Stimulated activated CD8-positive, alpha-beta memory T cell treated with anti-CD3 and anti-CD28 coated beads, Interleukin-7, amount 100 ng/mL, for 1 hour (primary cell): ENCODE measurements at places on chromosomes 12 and 14.
A peak's percentile ranks its signal among the peaks of the same experiment; 100 is the strongest.

GRCh38 chr14:30333934-30334333 lies 225.0 kb upstream of the G2E3 start:
- DNase-seq, result no peak

- DNase-seq, result no peak
Observed at GRCh38 chr14:74649673-74650072, 37.6 kb upstream of the LTBP2 start.

DNA sequence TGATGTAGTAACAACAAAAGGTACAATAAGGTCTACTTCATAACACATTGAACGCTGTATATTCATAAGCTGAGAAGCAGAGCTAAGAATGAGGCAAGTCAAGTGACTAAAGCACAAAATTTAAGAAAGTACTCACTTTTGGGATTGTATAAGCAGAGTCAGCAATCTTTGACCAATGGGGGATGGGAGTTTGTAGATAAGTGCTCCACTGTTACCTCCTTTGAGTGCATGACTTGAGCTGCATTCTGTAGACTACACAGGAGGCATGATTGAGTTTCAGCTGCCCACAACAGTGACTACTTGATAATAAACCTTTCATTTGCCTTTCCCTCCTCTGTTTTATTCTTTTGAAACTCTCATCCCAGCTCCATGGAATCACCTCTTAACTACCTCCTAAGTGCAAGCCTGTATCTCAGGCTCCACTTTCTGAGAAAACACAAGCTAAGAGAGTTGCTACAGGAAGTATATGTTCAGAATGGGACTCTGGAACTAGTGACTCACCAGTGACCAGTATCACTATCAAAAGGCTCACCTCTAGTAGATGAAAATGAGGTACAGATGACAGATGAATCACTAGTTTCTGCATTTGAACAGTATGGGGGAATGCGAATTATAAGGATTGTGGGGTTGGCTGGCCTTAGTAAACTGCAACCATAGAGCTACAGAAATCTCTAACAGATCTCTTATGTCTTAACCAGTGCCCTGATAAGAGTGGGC lies 49.2 kb downstream of the SLC35F4 start:
- DNase-seq, result no peak

- no peak for DNase-seq
Observed at GRCh38 chr14:103512701-103513611, 9.7 kb downstream of the CKB start.

DNA sequence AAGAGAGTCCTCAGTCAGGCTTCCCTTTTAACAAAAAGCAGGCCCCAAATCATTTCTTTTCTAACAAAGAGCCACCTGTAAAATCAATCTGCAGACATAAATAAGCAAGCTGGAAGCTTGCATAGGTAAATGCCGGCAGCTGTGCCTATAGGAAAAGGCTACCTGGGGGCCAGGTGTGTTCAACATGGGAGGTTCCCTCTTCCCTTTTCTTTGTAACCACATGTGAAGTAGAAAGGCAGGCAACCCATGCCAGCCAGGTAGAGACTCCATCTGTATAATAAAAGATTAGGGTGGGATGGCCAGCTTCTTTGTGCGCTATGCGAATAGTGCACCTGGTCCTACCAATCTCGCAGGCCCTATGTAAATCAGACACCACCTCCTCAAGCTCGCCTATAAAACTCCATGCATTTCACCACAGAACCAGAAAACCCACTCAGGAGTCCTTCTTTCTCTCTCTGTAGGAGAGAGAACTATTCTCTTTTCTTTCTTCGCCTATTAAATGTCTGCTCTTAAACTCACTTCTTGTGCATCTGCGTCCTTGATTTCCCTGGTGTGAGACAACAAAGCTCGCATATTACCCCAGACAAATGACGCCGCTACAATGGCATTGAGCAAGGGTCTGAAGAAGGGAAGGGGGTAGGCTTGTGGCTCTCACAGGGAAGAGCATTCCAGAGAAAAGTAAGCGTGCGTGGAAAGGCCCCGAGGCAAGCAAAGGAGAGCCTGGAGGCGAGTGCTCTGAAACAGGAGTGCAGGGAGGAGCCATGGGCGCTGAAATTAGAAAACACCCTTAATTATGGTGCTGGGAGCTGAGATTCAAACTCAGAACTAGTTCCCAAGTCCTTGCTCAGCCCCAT lies 67.2 kb downstream of the TTC9 start:
- no peak for DNase-seq

DNA sequence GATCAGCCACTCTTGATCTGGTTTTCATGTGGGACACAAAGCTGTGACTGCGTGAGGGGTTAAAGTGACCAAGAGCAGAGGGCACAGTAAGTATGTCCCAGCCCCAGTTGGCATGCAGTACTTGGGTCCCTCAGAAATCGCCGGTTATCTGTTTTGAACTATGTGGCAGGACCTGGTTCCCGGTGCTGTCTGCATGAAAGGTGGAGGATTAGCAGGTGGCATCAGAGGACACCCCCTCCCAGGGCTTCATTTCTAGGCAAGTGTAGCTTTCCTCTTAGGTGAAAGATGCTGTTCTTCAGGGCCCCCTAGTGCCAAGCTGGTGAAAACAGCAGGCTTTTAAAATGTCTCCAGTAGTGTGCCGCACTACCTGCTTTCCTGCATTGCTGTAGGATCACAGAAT lies 57.1 kb downstream of the ATG14 start:
- peak; percentile 23 for DNase-seq

GRCh38 chr14:80260645-80261044 lies 49.3 kb upstream of the DIO2 start:
- no peak for DNase-seq

DNA sequence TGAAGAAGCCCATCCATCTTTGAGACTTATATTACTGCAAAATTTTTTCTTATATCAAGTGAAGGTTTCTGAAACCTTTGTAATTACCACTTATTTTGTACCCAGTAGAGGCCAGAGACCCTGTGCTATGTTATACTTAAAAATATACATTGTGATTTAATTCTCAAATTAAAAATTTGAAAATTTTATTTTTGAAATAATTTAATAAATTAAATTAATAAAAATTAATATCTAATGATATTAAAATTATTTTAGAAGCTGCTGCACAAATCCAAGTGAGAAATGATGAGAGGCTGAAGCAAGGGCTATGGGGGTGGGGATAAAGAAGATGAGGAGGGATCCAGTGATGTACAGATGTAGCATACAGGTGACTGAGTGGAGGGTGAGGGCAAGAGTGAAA lies 258.8 kb downstream of the APAF1 start:
- DNase-seq, result no peak

DNA sequence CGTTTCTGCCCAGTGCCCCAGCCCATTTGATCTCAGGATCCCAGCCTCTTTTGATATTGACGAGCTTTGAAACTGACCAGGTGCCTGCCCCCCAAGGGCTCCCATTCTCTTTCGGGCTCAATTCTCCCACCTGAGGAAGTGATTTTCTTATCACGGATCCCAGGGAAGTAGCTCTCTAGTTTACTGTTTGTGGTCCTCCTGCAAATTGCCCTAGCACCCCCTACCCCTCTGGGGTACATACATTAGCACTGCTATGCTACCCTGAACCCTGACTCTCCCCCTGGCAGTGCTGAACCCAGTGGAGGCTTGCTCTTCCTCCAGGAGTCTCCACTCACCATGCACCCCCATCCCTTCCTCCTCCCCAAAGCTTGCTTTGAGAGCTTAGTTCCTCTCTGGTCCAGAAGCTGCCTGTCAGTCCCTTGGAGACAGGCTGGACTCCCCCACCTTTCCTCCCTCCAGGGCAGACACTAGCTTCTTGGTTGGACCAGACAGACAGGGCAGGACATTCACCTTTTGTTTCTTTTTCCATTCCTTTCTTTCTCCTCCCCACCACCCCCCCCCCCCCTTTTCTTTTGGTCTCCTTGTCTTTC lies 4.4 kb upstream of the TBX3 start:
- no peak for DNase-seq

DNA sequence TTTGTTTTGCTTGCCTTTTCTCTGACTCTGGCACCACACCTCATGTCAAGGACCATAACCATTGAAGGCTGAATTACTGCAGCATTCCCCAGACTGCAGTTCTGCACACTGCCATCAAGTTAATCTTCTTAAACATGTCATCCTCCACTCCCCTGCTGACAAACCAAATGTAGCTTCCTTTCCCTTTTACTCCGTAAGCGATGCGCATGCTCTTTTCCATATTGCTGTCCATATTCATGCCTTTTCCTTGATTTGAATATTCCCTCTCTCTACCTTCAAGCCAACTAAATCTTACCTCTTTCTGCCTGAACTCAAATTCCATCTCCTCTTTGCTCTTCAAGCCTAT lies 13.6 kb downstream of the GPX2 start:
- no peak for DNase-seq

DNA sequence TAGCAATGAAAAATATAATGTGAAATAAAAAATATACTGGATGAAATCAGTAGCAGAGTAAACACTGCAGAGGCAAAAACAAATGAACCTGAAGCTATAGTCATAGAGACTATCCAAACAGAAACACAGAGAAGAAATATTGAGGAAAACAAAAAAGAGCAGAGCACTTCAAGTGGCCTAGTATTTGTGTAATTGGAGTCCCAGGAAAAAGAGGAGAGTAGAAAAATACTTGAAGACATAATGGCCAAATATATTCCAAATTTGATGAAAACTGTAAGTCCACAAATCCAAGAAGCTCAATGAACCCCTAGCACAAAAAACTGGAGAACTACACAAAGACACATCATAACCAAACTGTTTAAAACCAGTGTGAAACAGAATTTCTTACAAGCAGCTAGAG lies 37.2 kb upstream of the CTDSP2 start:
- no peak for DNase-seq

DNA sequence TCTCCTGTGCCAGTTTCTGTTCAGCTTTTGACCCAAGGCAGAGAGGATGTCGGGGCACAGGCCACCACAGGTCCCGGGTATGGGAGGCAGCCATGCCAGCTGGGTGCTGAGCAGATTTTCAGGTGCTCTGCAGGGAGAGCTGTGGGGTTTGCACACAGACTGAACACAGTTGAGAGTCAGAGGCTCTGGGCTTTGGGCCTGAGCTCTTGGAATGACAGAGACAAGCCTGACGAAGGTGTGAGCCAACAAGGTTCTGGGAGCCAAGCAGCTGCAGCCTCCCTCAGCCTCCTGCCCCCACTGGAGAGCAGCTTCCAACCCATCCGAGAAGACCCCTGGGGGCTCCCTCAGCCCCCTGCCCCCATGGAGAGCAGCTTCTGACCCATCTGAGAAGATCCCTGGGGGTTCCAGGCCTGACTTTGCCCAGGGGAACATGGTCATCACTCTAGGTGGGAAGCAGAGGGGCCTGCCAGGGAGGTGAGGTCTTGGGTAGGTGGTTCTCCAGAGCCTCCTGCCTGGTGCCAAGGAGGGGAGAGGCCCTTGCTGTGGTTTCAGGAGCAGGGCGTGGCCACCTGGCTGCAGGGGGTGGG lies 13.8 kb downstream of the FBRSL1 start:
- DNase-seq, result no peak

DNA sequence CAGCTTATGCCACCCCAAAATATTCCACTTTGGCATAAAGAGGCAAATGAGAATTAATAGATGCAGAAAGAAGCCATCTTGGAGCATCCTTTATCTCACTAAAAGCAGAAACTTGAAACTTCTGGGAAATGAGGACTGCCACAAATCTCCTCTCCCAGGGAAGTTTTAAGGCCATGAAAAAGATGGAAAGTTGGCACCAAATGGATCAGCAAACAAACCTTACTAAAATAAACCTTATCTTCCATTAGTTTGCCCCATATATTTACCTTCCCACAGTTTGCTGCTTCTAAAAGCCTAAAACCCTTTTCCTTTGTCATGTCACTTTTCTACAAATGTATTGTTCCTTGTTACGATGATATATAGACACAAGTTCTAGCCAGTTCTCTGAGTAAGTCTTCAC lies 340.0 kb upstream of the USP15 start:
- DNase-seq, result no peak

GRCh38 chr12:75641031-75641780 lies 129.8 kb upstream of the KRR1 start:
- peak; percentile 8 for DNase-seq
